Effector CD8-positive, alpha-beta T cell (primary cell): ENCODE measurements at places on chromosomes 7 and 10.

DNA sequence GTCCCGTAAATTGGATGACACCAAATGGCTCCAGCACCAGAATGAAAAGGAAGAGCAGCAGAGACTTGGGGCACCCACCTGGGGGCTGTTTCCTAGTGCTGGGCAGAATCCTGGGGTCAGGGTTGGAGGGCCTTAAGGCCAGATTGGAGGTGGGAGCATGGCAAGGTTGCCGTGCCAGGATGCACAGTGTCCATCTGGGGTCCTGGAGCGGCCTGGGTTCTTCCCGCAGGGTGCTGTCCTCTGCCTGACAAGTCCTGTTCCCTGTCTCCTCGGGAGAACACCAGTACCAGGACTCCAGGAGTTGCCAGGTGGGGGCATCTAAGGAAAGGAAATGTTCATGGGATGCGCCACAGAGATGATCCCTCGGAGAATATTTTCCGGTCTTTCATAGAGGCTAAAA, 42.8 kb downstream of the MGMT start:
- no peak for DNase-seq

DNA sequence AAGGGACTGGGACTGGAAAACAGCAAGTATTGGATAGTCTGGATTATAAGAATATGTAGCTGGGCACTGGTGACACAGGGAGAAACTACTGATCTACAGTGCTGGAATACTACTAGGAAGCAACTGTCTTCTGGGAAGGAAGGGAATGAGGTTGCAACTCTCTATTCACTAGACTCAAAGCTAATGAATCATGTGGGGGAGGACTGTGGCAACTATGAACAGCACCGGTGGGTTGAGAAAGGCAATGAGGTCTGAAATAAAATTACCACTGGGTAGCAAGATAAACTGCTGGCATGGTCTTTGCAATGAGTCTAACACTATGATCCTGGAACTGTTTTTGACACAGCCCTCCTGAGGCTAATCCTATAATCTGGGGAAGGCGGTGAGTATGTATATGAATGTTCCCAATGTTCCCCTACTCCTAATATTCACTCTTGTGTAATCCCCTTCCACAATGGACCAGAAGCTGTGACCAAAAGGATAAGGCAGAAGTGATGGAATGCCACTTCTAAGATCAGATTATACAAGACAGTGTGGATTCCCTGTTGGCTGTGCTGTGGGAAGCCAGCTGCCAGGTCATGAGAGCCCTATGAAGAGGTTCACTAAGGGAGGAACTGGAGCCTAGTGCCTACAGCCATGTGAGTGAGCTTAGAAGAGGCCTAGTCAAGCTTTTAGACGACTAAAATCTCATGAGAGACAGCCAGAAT, 101.3 kb upstream of the DNAJB12 start:
- DNase-seq = no peak

DNA sequence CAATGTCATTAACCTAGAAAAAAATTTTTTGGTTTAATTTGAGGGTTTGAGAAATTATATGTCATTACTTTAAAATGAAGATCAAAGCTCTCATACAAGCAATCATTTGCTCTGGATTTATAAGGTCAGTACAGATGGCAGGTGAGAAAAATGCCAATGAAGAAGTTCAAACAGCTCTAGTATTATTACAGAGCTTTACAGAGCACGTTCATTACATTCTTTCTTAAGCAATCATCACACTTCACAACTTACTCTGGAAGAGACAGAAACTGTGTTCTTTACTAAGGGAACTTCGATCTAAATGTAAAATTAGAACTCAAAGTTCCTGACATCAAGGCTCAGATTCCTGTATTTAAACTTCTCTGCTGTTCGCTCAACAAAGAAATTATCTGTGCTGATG, 153.4 kb downstream of the ATE1 start:
- no peak for DNase-seq

DNA sequence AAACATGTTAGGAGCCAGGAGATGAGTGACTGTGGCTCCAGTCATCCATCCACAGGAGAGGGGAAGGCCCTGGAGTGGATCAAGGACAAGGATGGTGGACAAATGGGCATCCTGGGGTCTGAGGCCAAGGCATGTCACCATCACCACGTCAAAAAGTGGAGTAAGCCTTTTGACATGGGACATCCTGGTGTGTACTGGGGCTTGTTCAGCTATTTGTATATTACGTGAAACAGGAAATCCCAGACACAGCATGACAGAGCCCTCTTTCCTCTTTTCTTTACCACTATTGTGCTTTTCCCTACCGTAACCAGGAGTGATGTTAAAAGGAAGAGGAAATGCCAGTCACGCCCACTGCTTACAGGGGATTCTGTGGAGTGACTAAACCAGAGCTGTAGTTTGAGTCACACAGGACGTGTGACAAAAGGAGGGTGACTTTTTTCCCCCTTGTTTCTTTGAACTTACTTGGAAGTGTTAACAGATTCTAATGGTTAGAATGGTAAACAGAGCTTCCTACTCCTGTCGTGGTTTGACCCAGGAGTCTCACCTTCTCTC, 15.4 kb downstream of the ACSL5 start:
- no peak for DNase-seq

GRCh38 chr10:81472927-81473470, 402.0 kb upstream of the NRG3 start:
- DNase-seq = no peak

- DNase-seq = no peak
Measured at GRCh38 chr10:93758508-93758885, 761 bp downstream of the LGI1 start.

GRCh38 chr7:41847151-41847550, 144.3 kb upstream of the INHBA start:
- DNase-seq = no peak

DNA sequence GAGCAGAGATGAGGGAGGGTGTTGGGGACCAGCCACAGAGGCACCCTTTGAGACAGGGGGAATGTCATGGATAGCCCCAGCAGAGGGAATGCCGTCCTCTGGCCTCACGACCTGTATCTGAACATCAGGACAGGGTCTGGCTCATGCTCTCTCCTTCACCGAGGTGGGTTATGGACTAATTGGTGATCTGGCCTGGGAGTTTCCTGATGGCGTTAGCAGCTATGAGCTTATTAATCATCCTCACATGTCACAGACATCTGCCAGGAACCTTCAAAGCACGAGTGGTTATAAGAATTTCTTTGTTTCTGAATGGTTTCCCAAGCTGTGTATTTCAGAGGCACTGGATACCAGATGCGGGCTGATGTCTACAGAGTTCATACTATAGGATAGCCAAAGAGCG, 6.9 kb downstream of the CPA4 start:
- DNase-seq = no peak

GRCh38 chr10:95601116-95601719, 40.0 kb upstream of the SORBS1 start:
- peak; percentile 3 for DNase-seq

DNA sequence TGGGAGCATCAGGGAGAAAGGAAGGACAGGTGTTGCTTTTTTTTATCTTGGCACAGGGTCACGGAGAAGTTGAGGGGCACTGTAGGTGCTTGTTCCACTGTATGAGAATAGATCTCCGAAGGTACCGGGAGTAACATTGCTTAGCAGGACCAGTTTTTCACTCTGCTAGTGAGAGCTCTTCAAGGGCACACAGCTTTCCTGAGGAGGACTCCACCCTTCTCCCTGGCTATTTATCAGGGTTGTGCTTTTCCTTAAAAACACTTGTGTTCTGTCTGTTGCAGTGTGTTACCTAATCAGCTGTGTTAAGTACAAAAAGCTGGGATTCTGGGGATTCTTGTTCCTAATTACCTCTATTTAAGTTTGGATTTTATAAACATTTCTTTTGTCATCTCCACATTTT, 160.5 kb downstream of the SND1 start:
- no peak for DNase-seq

DNA sequence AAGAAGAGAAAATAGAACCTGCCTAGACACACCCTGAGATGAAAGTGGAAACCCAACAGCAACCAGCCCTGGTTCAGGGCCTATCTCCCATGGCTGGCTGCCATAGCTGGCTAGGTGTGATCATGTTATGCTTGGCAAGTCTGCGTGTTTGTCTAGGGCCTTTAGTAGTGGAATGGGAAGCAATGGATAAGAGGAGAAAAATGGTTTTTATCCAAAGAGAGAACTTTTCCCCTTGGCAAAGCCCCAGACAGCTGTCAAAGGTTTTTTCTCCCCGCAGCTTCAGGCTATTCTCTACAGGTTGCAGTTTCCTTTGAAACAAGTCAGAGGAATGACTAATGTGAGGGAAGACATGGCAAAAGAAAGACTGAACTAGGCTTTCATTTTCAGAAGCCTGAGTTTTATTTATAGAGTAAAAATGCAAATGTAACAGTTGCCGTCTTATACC, 161.5 kb downstream of the SEMA3D start:
- DNase-seq = no peak

GRCh38 chr7:143485500-143485899, 7.8 kb downstream of the TAS2R41 start:
- no peak for DNase-seq

- DNase-seq = no peak
Measured at GRCh38 chr10:129742742-129743550, 221.1 kb downstream of the EBF3 start.

DNA sequence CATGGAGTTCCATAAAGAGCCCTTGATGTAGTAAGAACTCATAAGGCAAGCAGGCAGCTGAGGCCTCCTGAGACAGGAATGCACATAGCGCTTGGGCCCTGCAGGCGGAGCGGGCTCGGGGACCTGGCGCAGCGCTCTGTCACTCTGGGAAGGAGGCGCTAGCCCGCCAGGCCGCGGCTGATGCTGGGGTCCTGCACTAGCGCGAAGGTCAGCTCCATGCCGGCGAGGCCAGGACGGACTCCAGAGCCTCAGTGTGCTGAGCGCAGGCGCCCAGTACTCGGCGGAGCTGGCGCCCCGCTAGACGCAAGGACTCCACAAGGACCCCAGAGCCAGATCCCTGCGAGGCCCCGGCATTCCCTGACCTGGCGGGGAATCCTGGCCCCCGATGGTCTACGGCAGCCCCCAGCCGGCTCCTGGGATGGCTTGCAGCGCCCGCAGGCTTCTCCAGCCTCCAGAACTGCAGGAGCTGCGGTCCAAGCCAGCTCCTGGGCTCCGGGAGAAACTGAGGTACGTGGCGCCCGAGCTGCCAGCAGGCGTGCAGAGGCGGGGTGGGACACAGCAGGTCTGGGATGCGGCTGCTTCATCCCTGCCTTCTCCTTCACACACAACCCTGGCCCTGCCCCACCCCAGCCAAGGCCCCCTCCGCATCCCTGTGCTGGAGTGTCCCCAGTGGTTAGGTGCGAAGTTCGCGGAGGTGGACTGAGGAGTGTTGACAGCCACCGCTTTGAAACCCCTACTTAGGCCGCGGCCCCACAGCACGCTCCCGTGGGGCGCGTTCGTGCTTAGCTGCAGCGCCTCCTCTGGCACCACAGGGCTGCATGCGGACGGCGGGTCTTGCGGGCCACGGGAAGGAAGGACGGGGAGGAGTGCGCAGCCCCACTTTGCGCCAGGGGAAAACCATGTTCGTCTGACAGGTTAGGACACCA, 761.5 kb upstream of the POM121L12 start:
- no peak for DNase-seq

DNA sequence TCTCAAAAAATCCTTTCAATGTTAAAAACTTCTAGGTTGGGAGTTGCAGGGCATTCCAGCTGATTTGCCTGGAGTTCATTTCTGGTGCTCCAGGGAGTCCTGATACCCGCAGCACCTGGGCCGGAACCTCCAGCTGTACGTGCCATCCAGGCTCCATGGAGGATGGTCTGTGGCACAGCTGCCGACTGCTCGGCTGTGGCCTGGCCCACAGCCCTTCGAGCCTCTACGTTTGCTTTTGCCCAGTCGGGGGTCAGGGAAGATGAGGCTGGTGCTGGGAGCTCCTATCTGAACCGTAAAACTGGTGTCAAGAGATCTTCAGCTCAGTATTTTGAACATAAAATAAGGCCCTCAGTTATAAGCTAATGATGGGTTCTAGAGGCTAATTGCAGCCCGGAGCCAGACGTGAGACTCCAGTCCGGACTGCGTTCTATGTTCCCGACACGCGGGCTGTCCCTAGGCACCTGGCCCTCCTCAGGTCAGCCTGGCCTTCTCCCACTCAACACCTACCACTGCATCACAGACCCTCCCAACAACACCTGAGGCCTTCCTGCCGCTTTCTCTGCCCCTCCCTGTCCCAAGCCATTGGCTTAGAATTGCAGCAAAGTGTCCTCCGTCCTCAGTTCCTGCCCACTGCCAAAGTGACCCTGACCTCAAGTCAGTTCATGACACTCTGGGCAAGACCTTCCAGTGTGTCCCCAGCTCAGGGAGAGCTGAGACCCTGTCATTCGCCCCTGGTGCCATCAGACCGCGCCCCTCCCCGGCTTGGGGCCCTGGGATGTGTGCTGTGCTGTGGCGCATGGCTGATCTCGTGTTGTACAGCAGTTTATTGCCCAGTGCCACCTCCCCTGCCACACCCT, 64.2 kb upstream of the DNAJB6 start:
- no peak for DNase-seq

DNA sequence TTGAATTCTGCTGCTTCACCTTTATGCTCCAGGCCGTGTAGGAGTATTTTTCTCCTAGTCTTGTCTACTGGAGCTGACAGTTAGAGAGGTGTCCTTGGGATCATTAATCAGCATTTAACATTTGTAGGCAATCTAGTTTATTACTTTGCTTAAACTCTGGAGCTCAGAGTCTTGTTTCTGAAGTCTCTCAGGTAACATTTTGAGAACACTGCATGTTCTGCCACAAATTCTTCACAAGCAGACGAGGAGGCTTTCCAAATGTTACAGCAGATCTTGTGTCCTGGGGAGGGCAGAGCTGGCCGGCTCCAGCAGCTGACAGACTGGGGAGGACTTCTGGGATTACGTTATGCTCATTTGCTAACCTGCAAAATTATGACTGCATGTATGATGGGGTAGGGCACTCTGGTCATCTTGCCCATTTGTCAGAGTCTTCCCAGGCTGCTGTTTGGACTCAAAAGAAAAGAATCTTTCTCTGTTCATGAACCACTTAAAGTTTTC, 50.5 kb downstream of the GALNT17 start:
- DNase-seq = no peak

DNA sequence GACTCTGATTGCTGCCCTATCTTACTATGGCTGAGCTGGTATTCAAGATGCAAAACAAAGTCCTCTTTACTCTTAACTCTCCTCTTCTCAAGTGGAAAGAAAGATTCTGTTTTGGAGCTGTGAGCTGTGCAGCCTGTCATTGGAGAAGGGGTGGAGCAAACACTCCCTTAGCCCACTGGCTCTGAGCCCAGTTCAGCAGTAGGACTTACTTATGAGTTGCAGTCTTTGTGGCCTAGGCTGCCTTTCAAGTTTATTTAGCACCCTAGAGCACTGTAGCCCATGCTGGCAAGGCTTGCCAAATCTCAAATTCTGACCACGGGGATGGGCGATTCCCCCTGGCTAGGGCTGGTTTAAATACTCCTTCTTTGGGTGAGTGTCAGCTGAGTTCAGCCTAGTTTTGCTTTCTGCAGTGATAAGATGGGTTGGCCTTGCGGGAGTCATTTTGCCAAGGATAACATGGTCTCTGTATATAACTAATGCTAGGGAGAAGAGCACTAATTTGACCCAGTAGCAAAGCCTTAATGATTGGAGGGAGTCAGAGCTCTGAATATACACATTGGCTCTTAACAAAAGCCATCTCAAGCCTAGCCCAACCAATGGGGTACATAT, 110.2 kb downstream of the MYO3A start:
- no peak for DNase-seq

GRCh38 chr7:44970523-44971051, 8.2 kb downstream of the MYO1G start:
- no peak for DNase-seq

- DNase-seq = no peak
Measured at GRCh38 chr10:71933651-71934050, 30.5 kb upstream of the CHST3 start.
